ENCODE measurements at places on chromosomes 16 and 17.

DNA sequence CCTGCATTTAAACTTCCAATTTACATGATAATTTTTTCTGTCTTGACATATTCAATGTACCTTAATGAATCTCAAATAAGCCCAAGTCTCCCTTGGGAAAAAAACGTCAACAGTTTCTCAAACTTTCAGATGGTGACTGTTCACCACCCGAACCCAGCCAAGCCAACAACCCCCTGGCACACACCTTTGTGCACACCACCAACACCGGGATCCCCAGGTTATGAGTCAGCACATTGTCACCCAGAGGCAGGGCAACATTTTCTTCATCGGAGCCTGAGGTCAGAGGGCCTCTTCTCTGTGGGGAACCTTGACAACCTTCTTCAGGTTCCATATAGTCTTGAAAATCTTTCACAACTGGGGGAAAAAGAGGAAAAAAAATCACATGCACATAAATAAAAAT lies 15.5 kb downstream of the DYNC1LI2 start:
- DNase-seq: no peak

DNA sequence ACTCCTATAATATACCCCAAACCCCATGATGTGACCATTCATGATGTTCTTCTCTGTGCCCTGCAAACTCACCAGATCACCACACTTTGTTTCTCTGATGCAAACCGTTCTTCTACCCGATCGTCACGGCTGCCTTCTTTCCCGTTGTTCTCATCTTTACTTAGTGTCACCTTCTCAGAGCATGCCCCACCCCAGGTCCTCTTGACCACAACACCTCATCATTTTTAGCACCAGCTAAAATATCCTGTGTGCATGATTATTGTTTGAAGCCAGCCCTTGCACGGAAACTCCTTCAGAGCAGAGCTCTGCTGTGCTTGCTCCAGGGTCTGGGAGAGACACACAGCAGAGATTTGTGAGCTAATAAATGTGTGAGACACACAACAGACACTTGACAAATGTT lies 38.9 kb upstream of the CREBBP start:
- no peak for DNase-seq

GRCh38 chr17:62478424-62478879 lies at the start of gene TLK2:
TSS of gene TLK2 (plus strand) at chr17:62478825. CDS start at chr17:62481126, 2,301 bp downstream.
- DNase-seq: peak; percentile 81

DNA sequence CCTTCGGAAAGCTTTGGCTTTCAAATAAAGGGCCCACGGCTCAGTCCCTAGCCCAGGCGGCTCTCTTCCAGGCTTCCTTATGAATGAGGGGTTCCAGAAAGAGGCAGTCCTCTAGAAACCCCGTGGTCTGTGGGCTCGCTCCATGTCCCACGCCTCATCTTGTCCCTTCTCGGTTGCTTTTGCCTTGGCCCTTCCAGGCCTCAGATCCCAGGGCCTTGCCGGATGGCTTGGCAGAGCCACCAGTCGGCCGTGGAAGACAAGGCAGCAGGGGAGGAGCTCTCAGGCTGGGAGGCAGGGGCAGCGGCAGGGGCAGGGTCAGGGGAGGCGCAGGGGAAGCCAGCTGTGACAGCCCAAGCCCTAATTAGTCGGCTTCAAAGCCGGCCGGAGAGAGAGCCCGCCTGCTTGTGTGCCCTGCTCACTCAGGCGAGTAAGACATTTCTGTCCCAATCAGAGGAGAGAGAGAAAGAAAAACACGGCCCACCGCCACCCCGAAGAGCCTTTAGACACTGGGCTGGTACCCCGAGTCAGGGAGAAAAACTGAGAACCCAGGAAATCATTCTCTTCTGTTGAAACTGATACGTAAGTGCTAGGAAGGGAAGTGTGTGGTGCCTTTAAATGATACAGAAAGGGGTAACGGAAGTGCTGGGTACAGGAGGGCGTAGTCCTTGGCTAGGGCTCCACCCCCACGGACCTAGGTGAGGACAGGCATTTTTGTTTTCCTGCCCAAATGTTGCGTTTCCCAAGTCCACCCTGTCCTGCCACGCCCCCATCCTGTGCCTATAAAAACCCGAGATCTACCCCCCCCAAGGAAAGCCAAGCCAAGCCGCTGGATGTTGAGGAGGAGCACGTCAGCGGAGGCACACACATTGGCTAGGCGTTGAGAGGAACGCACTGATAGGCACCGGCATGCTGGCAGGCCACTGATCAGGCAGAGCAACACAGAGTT lies 27.8 kb upstream of the MEIOC start:
- no peak for DNase-seq

- DNase-seq: peak; percentile 44
Observed at GRCh38 chr17:19003543-19004420, 782 bp downstream of the FAM83G start.

DNA sequence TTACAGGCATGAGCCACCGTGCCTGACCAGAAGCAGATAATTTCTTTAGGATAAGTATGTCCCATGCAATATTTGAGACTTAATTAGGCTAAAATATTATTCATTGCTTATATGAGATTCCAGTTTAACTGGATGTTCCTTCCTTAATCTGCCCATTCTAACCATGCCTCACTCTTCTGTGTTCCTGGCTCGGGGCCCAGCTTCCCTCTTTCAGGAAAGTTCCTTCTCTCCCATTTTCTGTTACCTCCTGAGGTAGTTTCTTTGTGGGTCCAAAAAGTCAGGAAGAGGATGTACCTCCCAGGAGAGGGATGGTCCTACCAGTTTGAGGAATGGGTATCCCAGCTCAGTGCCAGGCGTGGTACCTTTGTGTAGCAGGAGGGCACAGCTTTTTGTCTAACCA lies 23.3 kb downstream of the UNK start:
- no peak for DNase-seq

- DNase-seq: peak; percentile 78
Observed at GRCh38 chr17:58447039-58447975, 30.0 kb upstream of the RNF43 start.

- no peak for DNase-seq
Observed at GRCh38 chr16:7319514-7319913, 13.1 kb upstream of the RBFOX1 start.

DNA sequence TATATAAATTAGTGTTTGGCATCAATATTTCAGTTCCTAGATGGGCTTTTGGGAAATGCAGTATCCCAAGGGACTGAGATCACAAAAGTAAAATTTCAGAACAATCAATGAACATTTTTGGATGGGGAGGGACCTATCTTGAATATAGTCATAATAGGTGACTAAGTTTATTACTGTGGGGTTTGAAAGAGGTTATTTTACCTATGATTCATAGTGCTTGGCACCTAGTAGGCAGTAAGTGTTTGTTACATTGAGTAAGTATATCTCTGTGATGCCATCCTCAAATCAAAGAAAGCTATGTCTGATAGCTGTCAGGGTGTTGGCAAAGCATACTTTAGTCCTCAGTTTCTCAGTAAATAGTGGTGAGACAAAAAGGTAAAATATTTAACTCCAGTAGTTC lies 36.9 kb downstream of the ZNF207 start:
- DNase-seq: no peak

DNA sequence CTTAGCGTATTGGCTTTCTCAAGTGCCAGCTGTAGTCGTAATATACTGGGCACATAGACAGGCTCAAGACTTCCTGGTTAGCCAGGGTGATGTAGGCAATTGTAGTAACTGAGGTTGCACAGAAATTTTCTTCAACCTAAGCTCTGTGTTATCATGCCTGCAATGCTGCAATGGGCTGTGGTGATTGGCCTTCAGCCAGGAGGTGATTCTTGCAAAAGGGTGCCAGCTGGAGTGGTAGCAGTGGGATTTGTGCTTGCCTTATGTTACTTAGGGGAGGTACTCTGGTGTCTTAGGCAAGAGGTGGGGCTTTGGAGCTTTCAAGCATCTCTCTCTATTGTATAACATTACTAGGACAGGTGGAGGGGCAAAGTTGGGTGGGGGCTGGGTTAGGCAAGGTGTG lies 495.1 kb downstream of the CDH11 start:
- no peak for DNase-seq

DNA sequence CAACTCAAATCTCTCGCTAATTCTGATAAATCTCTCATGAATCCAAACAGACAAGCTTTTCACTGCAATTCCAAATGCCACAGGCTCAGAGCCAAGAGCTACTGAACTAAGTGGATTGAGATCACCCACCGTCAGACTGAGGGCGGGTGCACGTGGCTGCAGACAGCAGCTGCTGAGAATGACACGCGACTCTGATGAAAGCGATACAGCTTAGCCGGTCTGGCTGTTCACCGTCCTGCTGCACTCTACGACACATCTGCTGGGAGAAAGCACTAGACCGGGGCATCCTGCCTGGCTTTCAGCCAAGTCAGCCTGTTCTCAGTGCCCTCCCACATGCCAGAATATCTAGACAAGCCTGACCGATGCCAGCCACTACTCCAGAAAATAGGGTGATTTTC lies 42.6 kb downstream of the KLHDC4 start:
- no peak for DNase-seq

DNA sequence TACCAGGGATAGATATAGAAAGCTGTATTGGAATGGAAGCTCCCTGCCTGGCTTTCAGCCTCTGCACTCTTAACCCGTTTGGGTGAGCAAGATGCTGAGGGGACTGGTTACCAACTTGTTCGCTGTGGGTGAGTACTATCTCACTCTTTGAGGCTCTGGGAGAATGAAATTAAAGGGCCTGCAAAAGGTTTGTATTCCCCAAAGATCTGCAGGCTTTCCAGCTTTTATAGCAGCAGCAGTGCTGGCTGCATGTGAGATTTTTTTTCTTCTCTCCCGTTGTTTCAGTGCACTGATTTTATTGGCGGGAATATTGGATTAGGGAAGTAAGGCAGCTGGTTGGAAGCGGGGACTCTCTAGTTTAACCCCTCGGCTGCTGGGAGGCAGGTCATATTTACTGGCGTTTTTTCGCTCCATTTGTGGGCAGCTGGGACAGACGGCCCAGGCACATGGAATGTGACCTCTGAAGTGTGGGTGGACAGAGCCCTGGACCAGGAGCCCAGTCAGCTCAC lies 30.9 kb downstream of the C17orf75 start:
- DNase-seq: no peak

- DNase-seq: no peak
Observed at GRCh38 chr17:15334266-15334665, 7.1 kb downstream of the TEKT3 start.

DNA sequence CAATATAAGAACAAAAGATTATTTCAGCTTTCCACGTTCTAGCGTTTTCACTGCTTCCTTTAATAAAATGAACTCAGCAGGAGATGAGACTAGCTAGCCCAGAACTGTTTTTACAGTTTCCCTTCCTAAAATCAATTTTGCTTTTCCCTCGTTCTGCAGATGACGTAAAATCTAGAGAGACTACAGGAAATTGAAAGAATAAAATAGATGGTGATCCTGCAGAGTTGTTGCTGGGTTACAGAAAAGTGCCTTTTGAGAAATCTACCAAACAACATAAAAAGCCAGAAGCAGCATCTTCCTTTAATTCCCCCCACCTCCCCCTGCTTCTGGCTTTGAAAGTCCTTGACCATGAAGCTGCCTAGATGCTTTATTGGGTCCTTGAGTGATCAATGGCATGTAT lies 96.8 kb upstream of the CLEC3A start:
- no peak for DNase-seq

DNA sequence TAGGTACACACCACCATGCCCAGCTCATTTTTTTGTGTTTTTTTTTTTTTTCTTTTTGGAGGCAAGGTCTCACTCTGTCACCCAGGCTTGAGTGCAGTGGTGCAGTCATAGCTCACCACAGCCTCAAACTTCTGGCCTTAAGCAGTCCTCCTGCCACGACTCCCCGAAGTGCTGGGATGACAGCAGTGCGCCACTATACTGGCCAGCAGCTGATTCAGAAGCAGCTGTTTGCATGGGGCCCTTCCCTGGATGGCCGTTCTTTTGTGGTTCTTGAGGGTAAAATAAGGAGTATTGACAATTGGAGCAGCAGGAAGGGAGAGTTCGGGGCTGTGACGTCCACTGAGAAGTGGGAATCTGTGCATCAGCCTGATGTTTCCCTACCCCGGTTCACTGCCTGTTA lies 41.6 kb downstream of the KIAA0513 start:
- no peak for DNase-seq

DNA sequence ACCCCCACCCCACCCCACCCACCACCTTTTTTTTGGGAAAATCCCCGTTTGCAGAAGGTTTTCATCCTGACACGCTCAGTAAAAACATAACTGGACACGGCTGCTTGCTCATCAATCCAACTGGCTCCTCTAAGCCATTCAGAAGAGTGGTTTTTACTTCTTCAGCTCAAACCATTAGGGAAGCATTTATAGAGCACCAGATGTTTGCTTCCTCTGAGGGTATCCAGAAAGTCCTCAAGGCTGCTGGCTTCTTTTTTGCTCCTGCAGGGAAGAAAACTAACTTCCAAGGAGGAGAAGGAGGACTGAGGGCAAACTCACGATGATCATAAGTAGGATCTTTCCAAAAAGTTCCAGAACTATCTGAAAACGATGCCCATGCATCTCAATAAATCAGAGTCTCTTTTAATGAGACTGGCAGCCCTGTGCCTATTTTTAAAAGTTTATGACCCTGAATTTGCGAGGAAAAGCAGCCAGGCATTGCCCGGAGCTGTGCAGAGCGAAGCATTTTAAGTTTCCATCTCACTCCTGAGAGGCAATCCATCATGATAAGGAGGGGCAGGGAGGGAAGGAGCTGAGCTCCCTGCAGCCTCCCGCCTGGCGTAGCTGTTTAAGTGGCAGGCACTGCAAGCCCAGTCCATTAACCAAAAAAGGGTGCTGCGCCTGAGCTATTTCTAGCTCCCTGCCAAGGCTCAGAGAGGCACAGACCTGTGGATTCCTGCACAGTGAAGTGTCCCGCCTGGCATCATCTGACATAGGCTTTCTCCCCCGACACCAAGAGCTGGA lies 146.3 kb upstream of the FOXF1 start:
- peak; percentile 72 for DNase-seq

- no peak for DNase-seq
Observed at GRCh38 chr17:58415371-58416055, 1.8 kb downstream of the RNF43 start.

Data from HEK293T (cell line).